A549 treated with dexamethasone at 1 μM for 4 hours (cell line): ENCODE measurements at places on chromosomes 5 and 9. TPM values are rescaled to one million over a fixed set of nuclear protein-coding genes. Genes with fewer than 3 reads are reported as not detected.

The CARTPT gene
- total RNA-seq, result not detected in 5 replicates

The NEUROG1 gene
- not detected in 5 replicates for total RNA-seq

The SPATA9 gene
- not detected in 5 replicates for total RNA-seq

The SPIN1 gene
- total RNA-seq, result 34.8 to 48.9 TPM (median 46.3 TPM) in 5 replicates

The LYSMD3 gene
- total RNA-seq, result 8.0 to 16.6 TPM (median 13.5 TPM) in 5 replicates

The FAM151B gene
- total RNA-seq, result 1.3 to 2.0 TPM (median 1.5 TPM) in 5 replicates
